ENCODE measurements at places on chromosomes 2 and 18. TPM values are rescaled to one million over a fixed set of nuclear protein-coding genes. Genes with fewer than 3 reads are reported as not detected.

DNA sequence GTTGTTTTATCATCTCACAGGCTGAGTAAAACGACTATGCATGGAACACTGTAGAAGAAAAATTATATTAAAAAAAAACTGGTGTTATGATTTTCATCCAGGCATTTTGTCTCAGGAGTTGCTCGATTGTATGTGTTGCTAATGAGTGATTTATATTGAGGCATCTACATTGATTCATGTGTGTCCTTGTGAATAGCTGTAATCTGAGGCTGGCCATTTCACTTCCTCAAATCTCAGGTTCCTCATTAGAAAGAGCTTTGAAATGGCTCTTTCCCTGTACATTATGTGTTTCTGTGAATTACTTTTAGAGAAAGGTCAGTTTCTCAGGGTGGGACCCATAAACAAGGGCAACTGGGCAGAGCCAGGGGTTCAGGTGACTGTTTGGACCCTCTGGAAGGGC lies 2.3 kb downstream of the IL18R1 start:
- peaks cover 2% of the 10 kb centered on the region for H3K4me1 ChIP-seq
- no peak overlapping the region for H3K27ac ChIP-seq
- H3K36me3 ChIP-seq: no peaks in the 10 kb centered on the region
- DNase-seq: no peak
- no peaks in the 10 kb centered on the region for H3K27me3 ChIP-seq

- DNase-seq: no peak
- no peak overlapping the region for H3K27ac ChIP-seq
- H3K4me1 ChIP-seq: no peaks in the 10 kb centered on the region
- H3K27me3 ChIP-seq: no peaks in the 10 kb centered on the region
Observed at GRCh38 chr2:85635011-85635410, 19.0 kb downstream of the USP39 start.

DNA sequence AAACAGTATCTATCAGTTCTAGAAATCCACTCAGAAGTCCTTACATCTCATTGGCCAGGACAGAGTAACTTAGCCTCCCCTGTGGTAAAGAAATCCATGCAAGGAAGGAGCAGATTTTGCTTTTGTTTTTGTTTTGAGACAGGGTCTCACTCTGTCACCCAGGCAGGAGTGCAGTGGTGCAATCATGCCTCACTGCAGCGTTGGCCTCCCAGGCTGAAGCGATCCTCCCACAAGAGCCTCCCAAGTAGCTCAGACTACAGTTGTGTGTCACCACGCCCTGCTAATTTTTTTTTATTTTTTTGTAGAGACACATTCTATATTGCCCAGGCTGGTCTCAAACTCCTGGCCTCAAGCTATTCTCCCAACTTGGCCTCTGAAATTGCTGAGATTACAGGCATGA lies 185.1 kb downstream of the NRP2 start:
- DNase-seq: no peak
- no peaks in the 10 kb centered on the region for H3K4me1 ChIP-seq
- no peak overlapping the region for H3K27ac ChIP-seq
- no peak overlapping the region for H3K4me3 ChIP-seq
- no peaks in the 10 kb centered on the region for H3K27me3 ChIP-seq
- no peaks in the 10 kb centered on the region for H3K36me3 ChIP-seq

DNA sequence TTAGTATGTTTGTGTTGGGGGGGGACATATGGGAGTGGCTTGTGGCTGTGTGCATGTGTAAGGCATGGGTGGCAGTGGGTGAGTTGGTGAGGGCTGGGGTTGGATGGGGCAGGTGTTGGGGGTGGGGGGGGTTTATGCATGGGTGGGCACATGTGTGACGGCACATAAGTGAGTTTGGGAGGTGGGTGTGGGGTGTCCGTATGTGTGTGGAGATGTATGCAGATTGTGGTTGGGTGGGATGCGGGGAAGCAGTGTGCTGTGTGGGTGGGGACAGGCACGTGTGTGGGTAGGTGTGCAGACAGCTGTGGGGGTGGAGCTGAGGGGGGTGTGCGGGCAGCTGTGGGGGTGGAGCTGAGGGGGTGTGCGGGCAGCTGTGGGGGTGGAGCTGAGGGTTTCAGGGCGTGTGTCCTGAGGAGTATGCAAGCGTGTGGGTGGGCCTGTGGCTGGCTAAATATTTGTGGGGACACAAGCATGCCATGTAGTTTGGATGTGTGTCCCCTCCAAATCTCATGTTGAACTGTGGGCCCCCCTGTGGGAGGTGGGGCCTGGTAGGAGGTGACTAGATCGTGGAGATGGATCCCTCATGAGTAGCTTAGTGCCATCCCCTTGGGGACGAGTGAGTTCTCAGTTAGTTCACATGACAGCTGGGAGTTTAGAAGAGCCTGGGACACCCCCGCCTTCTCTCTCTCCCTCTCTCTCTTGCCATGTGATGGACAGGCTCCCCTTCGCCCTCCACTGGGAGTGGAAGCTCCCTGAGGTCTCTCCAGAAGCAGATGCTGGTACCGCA lies 59.4 kb downstream of the ANKMY1 start:
- H3K4me1 ChIP-seq: no peaks in the 10 kb centered on the region
- DNase-seq: no peak
- no peaks in the 10 kb centered on the region for H3K27me3 ChIP-seq
- H3K4me3 ChIP-seq: no peak overlapping the region
- H3K27ac ChIP-seq: no peak overlapping the region

DNA sequence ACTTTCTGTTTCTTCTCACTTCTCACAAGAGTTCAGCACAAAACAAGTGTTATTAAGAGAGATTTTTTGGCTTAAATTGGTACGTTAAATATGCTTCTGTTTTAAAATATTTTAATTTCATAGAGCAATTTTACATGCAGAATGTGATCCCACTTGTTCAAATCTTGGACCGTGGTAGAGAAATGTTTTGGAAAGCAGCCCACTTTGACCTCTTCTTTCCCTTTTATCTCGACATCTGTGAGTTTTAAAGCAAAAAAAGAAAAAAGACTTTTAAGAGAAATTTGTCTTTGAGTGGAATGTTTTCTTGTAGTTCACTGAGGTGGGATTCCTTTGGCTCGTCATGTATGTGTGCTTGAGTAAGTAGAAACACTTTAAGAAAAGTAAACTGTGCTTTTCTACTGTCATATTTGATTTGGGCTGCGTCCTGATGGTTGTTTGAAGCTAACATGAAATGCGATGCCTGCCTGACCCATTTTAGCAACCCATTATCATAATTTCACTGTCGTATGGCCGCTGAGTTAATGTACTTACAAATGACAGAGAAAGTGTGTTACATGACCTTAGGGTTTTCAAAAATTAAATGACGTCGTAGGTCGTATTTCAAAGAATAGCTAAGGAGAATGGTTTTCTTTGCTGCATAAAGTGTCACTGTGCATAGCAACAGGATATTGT lies 54.5 kb downstream of the TSHZ1 start:
- H3K4me1 ChIP-seq: no peaks in the 10 kb centered on the region
- H3K36me3 ChIP-seq: no peaks in the 10 kb centered on the region
- H3K4me3 ChIP-seq: no peak overlapping the region
- DNase-seq: no peak
- no peaks in the 10 kb centered on the region for H3K27me3 ChIP-seq

GRCh38 chr2:5230855-5231254 lies 461.3 kb upstream of the SOX11 start:
- no peaks in the 10 kb centered on the region for H3K27me3 ChIP-seq
- no peaks in the 10 kb centered on the region for H3K36me3 ChIP-seq
- no peak overlapping the region for H3K4me3 ChIP-seq
- H3K4me1 ChIP-seq: no peaks in the 10 kb centered on the region
- no peak for DNase-seq
- H3K27ac ChIP-seq: no peak overlapping the region

GRCh38 chr2:224594840-224595239 lies 9.7 kb upstream of the CUL3 start:
- no peak for DNase-seq
- H3K4me1 ChIP-seq: no peaks in the 10 kb centered on the region
- no peaks in the 10 kb centered on the region for H3K36me3 ChIP-seq
- H3K27ac ChIP-seq: no peak overlapping the region

- no peak overlapping the region for H3K27ac ChIP-seq
- H3K4me3 ChIP-seq: no peak overlapping the region
- H3K27me3 ChIP-seq: no peaks in the 10 kb centered on the region
- no peaks in the 10 kb centered on the region for H3K36me3 ChIP-seq
- no peak for DNase-seq
Observed at GRCh38 chr2:13002536-13003331, 286.0 kb downstream of the TRIB2 start.

GRCh38 chr2:98510322-98510662 lies 65.6 kb downstream of the INPP4A start:
- DNase-seq: no peak
- H3K36me3 ChIP-seq: no peaks in the 10 kb centered on the region
- H3K27me3 ChIP-seq: no peaks in the 10 kb centered on the region
- H3K27ac ChIP-seq: no peak overlapping the region
- H3K4me3 ChIP-seq: no peak overlapping the region

The CTLA4 gene
- total RNA-seq: not detected

The NR4A2 gene
- total RNA-seq: 8.7 TPM

The ARMC9 gene
- 3.3 TPM for total RNA-seq

The LRRC30 gene
- total RNA-seq: not detected

The ELMOD3 gene
- total RNA-seq: 7.1 TPM
